ENCODE measurements at places on chromosomes 5 and 9.

GRCh38 chr5:106730506-106730905 is 940.2 kb downstream of the EFNA5 start:
- DNase-seq, result no peak

- DNase-seq, result no peak
Measured at GRCh38 chr9:108603141-108603540, 252.6 kb downstream of the ACTL7B start.

GRCh38 chr9:37939575-37940095 is 35.7 kb upstream of the SLC25A51 start:
- DNase-seq, result no peak

DNA sequence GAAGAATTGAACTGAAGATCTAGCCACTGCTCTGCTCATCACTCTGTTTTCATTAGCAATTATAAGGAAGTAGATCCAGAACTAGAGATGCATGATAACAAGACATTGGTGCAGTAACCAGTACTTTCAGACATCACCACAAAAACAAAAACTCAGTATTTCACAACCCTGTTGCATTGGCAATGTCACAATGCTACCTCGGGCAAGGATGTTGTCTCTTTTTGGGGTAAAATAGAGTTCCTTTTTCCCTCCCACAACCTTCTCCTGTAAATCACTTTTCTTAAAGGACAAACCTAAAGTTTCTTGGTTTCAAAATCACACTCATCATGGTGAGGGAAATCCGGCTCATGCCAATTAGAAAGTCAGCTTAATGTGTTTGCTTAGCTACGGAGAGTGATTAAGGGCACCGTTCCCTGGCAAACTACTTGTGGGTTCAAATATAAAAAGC is 420.1 kb upstream of the MEF2C start:
- no peak for DNase-seq

DNA sequence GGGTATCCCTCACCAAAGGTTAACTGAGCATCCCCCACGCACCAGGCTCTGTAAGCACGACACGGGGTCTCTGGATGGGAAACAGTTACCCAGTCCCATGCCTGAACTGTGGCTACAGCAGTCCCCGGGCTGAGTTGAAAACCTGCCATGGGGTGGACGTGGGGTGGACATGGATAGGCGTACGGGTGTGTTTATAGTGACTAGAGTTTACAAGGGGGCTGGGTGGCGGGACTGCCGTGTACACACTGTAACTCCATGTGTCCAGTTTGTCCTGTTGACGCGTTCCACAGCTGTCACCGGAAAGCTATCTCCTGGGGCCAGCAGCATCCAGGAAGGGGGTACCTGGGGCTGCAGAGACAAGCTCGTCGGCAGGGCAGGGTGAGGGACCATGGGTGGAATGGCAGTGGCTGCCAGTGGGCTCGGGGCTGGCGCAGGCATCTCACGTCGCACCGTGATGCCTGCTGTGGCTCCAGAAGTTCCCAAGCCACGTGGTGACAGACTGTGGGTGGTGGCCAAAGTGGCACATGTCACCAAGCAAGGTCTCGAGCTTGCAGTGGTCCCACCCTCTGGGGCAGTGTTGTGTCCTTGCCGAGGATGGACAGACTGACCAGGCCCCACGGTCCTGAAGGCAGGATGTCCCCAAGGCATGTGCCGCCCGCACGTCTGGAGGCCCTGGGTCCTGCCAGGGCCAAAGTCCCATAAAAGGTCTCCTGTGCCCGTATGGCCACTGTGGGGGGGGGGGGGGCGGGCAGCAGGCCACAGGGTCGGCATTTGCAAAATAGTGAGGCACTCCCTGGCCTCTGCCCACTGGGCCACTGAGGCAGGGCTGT is 29.3 kb upstream of the RNF130 start:
- DNase-seq, result no peak

- DNase-seq, result peak; percentile 42
Measured at GRCh38 chr5:158013939-158014338, 155.0 kb upstream of the CLINT1 start.

- DNase-seq, result peak; percentile 83
Measured at GRCh38 chr9:136799079-136799853, 3.1 kb downstream of the CCDC183 start.

- DNase-seq, result no peak
Measured at GRCh38 chr5:73663860-73664240, 37.9 kb downstream of the ARHGEF28 start.

- DNase-seq, result no peak
Measured at GRCh38 chr5:180294411-180294810, 2.5 kb upstream of the MAPK9 start.

DNA sequence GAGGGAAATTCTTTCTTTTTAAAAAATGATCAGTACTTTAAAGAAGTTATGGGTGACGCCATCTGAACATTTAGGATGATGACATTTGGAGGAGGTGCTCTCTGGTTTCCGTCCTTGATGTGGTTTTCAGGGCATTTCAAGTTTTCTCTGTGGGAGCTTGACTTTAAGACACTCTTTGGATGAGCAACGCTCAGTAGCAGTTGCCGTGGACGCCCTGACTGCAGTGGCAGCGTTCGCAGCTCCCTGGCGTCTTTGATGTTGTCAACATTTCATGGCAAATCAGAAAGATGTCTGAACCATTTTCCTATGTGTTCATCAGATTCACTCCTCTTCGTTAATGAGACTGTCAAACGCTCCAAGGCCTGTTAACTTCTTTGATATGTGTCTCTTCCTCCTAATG is 86.1 kb downstream of the ZNF354C start:
- DNase-seq, result no peak

- DNase-seq, result no peak
Measured at GRCh38 chr9:124934290-124934689, 6.6 kb downstream of the GOLGA1 start.

DNA sequence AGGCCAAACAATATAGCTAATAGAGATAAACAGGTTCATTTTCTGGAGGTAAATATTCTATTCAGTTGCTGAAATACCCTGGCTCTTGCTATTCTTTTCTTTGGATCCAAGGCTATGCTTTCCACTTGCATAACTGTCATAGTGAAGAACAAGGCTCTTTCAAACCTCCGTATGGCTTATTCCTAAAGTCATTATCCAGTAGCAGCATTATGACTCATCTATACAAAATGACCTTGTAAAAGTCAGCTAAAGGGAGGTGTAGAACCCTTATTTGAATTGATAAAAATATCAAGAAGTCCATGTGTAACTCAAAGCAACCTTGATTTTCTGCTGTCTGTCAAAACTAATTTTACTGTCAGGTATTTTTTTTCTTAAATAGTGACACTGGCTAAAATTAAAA is 447.8 kb downstream of the PLK2 start:
- DNase-seq, result no peak

- DNase-seq, result no peak
Measured at GRCh38 chr9:86645303-86645702, 291.1 kb upstream of the TUT7 start.

GRCh38 chr5:72005671-72006070 is 101.6 kb upstream of the MAP1B start:
- no peak for DNase-seq

DNA sequence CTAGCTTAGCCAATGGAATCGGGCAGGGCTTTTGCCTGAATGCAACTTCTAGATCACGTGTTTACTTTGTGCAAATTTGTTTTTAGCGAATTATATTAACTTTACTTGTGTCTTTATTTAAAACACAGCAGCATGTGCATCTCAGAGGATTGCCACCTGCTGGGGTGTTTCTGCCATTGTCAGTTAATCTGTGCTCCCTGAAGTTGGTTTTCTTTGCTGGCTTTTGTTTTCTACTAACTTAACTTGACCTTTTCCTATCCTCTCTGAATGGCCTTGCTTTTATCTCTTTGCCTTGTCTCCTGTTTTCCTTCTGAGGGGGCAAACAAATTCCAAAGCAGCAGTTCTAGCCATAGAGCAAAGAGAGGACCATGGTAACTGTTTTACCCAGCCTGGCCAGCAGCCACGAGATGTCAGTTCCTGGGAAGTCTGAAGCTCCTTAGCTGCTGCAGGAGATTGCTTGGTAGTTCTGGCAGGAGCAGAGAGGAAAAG is 67.6 kb downstream of the ARHGEF28 start:
- peak; percentile 17 for DNase-seq

Measured in transverse colon (tissue), 4 donors.